ENCODE measurements at places on chromosomes 16 and 17. TPM values are rescaled to one million over a fixed set of nuclear protein-coding genes. Genes with fewer than 3 reads are reported as not detected.

DNA sequence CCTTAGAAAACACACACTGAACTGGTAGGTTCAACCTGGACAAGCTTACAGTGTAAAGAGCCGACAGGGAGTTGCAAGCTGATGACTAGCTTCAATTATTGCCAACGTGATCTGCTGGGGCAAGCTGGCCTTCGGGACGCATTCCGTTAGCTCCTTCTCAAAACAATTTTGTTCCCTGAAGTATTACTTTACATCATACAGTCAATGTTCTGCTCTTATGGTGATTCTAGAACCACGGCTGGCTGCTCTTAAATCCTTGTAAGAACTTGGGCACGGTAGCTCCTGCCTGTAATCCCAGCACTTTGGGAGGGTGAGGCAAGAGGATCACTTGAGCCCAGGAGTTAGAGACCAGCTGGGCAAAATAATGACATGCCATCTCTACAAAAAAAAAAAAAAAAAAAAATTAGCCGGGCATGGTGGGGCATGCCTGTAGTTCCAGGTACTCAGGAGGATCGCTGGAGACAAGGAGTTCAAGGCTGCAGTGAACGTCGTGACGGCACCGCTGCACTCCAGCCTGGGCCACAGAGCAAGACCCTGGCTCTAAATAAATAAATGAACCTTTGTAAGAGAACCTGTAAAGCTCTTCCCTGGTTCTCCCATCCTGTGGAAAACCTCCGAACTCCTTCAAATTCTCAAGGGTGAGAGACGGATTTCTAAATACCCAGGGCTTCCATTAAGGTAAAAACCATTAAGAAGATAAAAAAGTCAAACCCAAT, 2.0 kb downstream of the CDIP1 start:
- no peak overlapping the region for H3K27ac ChIP-seq
- H3K4me3 ChIP-seq: no peak overlapping the region
- no peaks in the 10 kb centered on the region for H3K36me3 ChIP-seq

DNA sequence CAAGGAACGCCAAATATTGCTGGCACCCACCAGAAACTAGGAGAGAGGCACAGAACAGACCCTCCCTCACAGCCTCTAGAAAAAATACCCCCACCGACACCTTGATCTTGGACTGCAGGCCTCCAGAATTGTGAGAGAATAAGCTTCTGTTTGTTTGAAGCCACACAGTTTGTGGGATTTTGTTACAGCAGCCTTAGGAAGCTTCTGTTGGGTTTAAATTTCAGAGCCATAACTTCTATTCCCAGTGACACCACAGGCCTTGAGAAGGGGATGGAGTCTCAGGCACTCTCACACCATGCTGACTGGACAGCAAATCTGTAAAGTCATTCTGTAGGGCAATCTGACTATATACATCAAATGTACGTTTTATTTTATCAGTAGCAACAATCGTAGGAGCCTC, 38.6 kb downstream of the RNF112 start:
- no peak for DNase-seq
- no peak overlapping the region for H3K4me3 ChIP-seq
- H3K27ac ChIP-seq: no peak overlapping the region
- no peaks in the 10 kb centered on the region for H3K27me3 ChIP-seq

GRCh38 chr17:63991611-63992010, 6.5 kb upstream of the PRR29 start:
- H3K4me3 ChIP-seq: no peak overlapping the region
- no peak overlapping the region for H3K27ac ChIP-seq
- DNase-seq: no peak
- no peaks in the 10 kb centered on the region for H3K36me3 ChIP-seq
- H3K27me3 ChIP-seq: no peaks in the 10 kb centered on the region

- no peaks in the 10 kb centered on the region for H3K4me1 ChIP-seq
- H3K27me3 ChIP-seq: no peaks in the 10 kb centered on the region
- no peak for DNase-seq
- H3K4me3 ChIP-seq: no peak overlapping the region
- H3K27ac ChIP-seq: no peak overlapping the region
- no peaks in the 10 kb centered on the region for H3K36me3 ChIP-seq
Observed at GRCh38 chr16:63228259-63228658, 1192.0 kb upstream of the CDH8 start.

GRCh38 chr17:79826841-79827578, 12.2 kb downstream of the CBX4 start:
- H3K4me3 ChIP-seq: no peak overlapping the region
- no peaks in the 10 kb centered on the region for H3K36me3 ChIP-seq
- no peak overlapping the region for H3K27ac ChIP-seq
- H3K4me1 ChIP-seq: peaks cover 35% of the 10 kb centered on the region
- no peaks in the 10 kb centered on the region for H3K27me3 ChIP-seq

DNA sequence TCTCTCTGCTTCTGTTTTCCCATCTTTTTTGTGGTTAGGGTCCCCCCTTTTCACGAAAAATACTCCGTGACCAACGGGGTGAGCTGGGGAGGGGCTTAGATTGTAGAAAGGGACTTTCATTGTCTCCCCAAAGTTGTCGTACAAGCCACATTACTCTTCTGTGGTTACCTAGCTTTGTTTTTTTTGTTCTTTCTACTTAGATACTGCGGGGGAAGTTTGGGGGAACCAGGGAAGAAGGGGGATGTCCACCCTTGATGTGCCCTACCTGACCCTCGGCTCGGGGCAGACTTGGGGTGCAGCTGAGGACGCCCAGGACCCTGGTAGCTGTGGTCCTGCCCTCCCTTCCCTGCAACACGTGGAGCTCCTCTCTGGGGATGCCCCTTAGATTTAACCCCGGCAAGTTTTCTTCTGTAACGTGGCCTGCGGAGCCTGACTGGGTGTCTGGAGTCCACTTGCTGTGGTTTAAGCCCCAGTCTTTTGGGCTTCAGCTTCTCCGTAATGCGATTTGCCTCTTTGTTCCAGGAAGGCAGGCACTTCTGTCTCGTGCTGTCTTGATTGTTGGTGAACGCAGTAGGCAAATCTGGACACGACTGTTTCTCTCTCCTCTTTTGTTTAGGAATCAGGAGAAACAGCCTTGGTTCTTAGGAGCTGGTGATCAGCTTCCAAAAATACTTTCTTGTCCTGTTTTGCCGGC, 892 bp downstream of the ABCC1 start:
- H3K27me3 ChIP-seq: no peaks in the 10 kb centered on the region
- H3K4me3 ChIP-seq: peak overlapping the region; percentile 77
- no peaks in the 10 kb centered on the region for H3K36me3 ChIP-seq

DNA sequence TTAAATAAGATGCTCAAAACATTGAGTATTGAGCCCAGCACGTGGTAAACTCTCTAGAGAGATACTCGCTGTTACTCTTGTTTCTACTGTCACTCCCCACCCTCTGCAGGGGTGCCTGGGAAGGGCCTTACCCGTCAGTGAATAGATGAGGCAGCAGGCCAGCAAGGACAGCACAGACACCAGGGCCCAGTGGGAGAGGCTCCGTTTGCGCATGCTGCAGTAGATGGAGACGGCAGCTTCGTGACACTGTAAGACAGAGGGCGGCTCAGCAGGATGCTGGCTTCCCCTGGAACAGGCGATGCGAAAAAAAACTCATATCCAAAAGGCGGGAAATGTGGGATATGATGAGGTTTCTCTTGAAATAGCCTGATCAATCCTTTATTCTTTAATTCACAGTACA, 20.0 kb downstream of the SLC38A8 start:
- H3K4me1 ChIP-seq: no peaks in the 10 kb centered on the region
- no peak for DNase-seq
- H3K27ac ChIP-seq: no peak overlapping the region
- H3K36me3 ChIP-seq: no peaks in the 10 kb centered on the region

- no peak overlapping the region for H3K27ac ChIP-seq
- H3K4me1 ChIP-seq: no peaks in the 10 kb centered on the region
- no peak overlapping the region for H3K4me3 ChIP-seq
- no peaks in the 10 kb centered on the region for H3K36me3 ChIP-seq
- no peak for DNase-seq
- no peaks in the 10 kb centered on the region for H3K27me3 ChIP-seq
Observed at GRCh38 chr16:13153696-13154095, 252.3 kb downstream of the SHISA9 start.

GRCh38 chr16:86507173-86508027, 2.9 kb upstream of the FOXF1 start:
- no peaks in the 10 kb centered on the region for H3K4me1 ChIP-seq
- peaks cover 35% of the 10 kb centered on the region for H3K27me3 ChIP-seq
- no peak for DNase-seq
- no peak overlapping the region for H3K4me3 ChIP-seq
- no peak overlapping the region for H3K27ac ChIP-seq

DNA sequence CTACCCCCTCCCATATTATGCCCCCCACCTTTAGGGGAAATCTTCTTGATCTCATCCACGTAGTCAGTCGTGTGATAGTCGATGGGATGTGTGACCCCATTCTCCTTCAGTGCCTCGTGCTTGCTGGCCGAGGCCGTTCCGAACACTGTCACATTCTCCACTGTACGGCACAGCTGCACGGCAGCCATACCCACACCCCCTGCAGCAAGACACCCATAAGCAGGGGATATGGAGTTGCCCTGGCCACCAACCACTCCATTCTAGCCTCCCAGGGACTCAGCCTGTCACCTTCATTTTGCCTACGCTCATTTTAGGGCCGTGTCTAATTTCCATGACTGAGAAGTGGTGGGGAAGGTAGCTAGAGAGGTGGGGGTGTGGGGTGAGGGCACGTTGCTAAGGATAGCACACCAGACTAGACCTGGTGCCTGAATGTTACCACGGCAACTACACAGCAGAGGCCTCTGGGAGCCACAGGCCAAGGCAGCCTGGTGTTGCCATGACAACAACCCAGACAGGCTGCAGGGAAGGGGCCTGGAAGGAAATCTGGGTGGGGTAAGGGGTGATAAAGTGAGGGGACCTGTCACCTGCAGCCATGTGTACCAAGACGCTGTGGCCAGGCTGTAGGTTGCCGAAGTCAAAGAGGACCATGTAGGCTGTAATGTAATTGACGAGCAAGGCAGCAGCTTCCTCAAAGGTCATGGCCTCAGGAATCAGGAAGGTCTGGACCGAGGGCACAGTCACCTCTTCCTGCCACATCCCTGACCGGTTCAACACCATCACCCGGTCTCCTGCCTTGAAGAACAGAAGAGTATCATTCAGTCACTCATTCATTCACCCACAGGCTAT, 4.0 kb downstream of the VAT1 start:
- H3K4me3 ChIP-seq: no peak overlapping the region
- peaks cover 18% of the 10 kb centered on the region for H3K4me1 ChIP-seq
- DNase-seq: no peak
- no peak overlapping the region for H3K27ac ChIP-seq
- no peaks in the 10 kb centered on the region for H3K27me3 ChIP-seq
- H3K36me3 ChIP-seq: no peaks in the 10 kb centered on the region

DNA sequence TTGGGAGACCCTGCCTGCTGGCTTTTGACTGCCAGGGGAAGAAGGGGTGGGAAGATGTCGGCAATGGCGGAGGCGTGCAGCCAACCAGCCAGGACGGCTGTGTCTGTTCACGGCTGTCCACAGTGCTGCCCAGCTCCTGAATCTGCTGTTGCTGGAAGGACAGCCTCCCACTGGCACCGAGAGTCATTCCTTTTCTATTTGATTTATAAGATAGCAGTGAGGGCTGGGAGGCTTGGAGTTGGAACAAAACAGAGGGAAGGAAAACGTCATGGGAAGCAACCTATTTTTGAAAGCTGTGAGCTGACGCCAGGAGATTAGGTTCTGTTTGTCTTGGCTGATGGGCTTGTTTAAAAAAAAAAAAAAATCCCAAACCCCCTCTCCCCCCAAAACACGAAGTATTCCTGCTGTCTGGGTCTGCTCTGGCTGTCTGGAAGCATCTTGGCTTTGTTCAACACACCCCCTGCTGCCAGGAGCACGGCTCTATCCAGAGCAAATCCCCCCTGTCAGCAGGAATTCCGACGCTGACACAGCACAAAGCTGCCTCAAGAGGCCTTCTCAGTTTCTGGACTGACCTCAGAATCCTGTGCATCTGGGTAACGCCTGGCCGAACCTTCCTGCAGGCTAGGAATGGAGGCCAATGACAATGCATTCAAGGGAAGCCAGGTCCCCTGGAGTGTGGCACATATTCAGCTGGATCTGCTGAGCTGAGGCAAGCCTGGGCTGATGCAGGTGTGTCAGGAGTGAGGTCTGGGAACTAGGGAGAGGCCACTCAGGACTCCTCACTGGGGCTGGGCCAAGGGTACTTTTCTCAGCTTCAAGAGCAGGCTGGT, 41.0 kb upstream of the SREBF1 start:
- H3K4me3 ChIP-seq: no peak overlapping the region
- H3K4me1 ChIP-seq: no peaks in the 10 kb centered on the region
- H3K27me3 ChIP-seq: no peaks in the 10 kb centered on the region
- no peak overlapping the region for H3K27ac ChIP-seq
- DNase-seq: no peak

DNA sequence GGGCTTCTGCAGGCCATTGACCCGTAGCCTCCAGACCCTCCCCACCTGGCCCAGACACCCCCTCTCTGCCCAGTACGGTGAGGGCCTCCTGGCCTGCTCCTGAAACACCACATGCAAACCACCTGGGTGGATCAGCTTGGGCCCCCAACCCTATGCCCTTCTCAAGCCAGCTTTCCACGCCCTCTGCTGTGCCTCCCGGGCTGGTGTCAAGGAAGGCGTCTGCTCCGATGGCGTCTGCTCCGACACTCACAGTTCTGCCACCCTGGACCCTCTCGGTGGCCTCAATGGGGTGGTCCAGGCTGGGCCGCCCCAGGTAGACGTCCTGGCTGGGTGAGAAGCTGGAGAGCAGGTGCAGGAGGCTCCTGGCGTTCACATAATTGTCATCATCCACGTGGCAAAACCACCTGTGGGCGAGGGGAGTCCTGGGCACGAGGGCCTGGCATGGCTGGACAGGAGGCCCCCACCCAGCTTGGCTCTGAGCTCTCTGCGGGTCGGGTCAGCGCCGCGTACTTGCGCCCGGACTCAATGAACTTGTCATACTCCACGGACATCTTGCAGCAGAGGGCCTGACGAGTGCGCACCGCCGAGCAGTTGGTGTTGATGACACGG, 1.4 kb downstream of the RFNG start:
- H3K27me3 ChIP-seq: no peaks in the 10 kb centered on the region
- peak overlapping the region; percentile 85 for H3K4me3 ChIP-seq
- H3K36me3 ChIP-seq: peaks cover 7% of the 10 kb centered on the region
- no peak for DNase-seq
- peaks cover 19% of the 10 kb centered on the region for H3K4me1 ChIP-seq
- peak overlapping the region; percentile 73 for H3K27ac ChIP-seq

ALDH3A1 gene
- 0.21 TPM for total RNA-seq

KRTAP2-3 gene
- total RNA-seq: not detected

EMP2 gene
- 13.8 TPM for total RNA-seq

GRN gene
- total RNA-seq: 304 TPM

WSCD1 gene
- total RNA-seq: 0.74 TPM

OR1A1 gene
- total RNA-seq: not detected

All from Panc1 (cell line).